ENCODE measurements at places on chromosomes 4 and X. TPM values are rescaled to one million over a fixed set of nuclear protein-coding genes. Genes with fewer than 3 reads are reported as not detected.

Gene ATP5ME
- total RNA-seq = 379 TPM

Gene AMBN
- not detected for total RNA-seq

- DNase-seq = no peak
Observed at GRCh38 chr4:134463771-134464170, 262.2 kb upstream of the PABPC4L start.

GRCh38 chrX:45714866-45715265, 514.2 kb upstream of the DIPK2B start:
- peak; percentile 71 for DNase-seq

Gene RNF175
- not detected for total RNA-seq

- DNase-seq = peak; percentile 26
Observed at GRCh38 chrX:107537815-107538214, 88.4 kb downstream of the FRMPD3 start.

GRCh38 chrX:78104447-78105176, 564 bp downstream of the PGK1 start:
- DNase-seq = peak; percentile 13

Gene COX18
- 14.1 TPM for total RNA-seq

Gene CPZ
- total RNA-seq = 2.0 TPM

DNA sequence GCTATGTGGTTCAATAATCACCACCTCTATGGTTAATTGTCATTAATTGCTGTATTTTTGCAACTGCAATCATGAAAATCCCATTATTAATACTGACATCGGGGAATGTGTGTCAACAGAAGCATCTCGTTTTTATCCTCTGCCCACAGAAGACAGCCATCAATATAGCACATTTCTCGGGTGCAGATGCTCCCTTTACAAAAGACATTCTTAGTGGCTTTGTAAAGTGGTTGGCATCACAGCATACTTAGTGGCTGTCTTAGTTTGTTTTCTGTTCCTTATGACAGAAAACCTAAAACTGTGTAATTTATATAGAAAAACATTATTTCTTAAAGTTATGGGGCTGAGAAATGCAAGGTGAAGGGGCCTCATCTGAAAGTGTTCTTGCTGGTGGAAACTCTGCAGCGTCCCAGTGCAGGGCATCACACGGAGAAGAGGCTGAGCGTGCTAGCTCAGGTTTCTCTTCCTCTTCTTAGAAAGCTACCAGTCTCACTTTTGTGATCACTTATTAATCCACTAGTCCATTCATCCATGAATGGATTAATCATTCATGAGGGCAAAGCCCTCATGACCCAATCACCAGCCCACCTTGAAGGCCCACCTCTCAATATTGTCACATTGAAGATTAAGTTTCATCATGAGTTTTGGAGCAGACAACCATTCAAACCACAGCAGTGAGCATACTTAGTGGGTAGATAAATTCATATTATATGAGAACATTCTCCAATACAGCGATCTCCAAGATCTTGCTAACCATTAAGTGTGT, 1067.7 kb upstream of the PABPC4L start:
- DNase-seq = no peak

Gene BMX
- total RNA-seq = not detected
